ENCODE measurements at places on chromosomes 7 and 10. TPM values are rescaled to one million over a fixed set of nuclear protein-coding genes. Genes with fewer than 3 reads are reported as not detected.

Gene TMEM213
- not detected for total RNA-seq

Gene CDCA7L
- 20.8 TPM for total RNA-seq

Gene NPC1L1
- total RNA-seq: not detected

Gene MINDY4
- total RNA-seq: 4.7 TPM

Gene FOXK1
- total RNA-seq: 33.4 TPM

Gene C1QL3
- total RNA-seq: not detected

Gene LAMB4
- not detected for total RNA-seq

Gene MRM2
- total RNA-seq: 17.2 TPM
